ENCODE measurements at places on chromosomes 3 and 15.

- no peak for DNase-seq
Measured at GRCh38 chr15:80736560-80736959, 41.5 kb downstream of the ABHD17C start.

- no peak for DNase-seq
Measured at GRCh38 chr3:156356537-156357363, 198.2 kb downstream of the SSR3 start.

GRCh38 chr3:140942221-140943104 lies 827 bp downstream of the SLC25A36 start:
- no peak for DNase-seq

- peak; percentile 50 for DNase-seq
Measured at GRCh38 chr3:25783661-25784512, 644 bp upstream of the NGLY1 start.

- DNase-seq: no peak
Measured at GRCh38 chr15:74434263-74435136, 742 bp upstream of the SEMA7A start.

GRCh38 chr3:136950623-136951022 lies 7.2 kb upstream of the IL20RB start:
- no peak for DNase-seq

DNA sequence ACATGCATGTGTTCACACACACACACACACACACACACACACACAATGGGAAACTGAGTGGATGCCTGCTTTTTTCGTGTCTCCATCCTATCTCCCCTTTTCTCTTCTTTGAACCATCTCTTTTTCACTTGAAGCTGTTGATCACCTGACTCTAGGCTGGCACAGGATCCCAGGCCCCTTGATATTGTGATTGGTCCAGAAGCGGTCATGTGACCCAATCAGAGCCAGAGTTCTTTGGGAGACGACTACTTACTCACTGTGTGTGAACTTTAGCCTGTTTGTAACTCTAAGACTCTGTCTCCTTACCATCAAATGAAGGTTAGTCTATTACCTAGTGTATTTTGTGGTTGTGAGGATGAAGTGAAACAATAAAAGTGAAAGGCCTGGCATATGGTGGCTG lies 172.9 kb downstream of the ADAMTS9 start:
- no peak for DNase-seq

- no peak for DNase-seq
Measured at GRCh38 chr3:46097691-46098241, 70.5 kb upstream of the XCR1 start.

DNA sequence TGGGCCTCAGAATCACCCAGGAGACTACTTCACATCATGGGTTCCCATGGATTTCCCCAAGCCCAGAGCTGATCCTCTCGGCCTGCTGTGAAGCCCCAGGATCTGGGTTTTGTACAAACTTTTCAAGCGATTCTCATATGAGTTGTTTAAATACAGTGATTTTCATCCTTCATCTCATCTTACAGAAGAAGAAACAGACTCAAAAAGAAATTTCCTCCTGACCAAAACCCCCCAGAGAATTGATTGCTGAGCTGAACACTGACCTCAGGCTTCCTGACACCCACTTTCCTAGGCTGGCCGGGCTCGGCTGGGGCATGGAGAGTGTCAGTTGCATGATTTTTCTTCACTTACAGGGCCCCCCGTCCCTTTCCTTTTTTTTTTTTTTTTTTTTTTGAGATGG lies 60.3 kb downstream of the BDH1 start:
- no peak for DNase-seq

- no peak for DNase-seq
Measured at GRCh38 chr15:90095521-90095959, 6.7 kb downstream of the IDH2 start.

DNA sequence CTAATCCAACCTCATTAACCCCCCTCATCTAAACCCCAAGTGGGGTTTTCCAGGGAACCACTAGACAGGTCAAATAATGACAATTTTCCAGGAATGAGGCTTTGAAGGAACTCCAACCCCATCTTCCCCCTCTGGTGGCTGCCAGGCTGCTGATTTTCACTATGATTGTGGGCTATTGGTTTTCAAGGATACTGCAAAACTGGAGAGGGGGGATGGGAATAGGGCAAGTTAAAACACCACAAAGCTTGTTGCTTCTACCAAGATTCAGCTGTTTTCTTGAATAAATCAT lies 10.4 kb upstream of the ZNF662 start:
- no peak for DNase-seq

- DNase-seq: no peak
Measured at GRCh38 chr3:51280176-51280575, 104.9 kb upstream of the MANF start.

DNA sequence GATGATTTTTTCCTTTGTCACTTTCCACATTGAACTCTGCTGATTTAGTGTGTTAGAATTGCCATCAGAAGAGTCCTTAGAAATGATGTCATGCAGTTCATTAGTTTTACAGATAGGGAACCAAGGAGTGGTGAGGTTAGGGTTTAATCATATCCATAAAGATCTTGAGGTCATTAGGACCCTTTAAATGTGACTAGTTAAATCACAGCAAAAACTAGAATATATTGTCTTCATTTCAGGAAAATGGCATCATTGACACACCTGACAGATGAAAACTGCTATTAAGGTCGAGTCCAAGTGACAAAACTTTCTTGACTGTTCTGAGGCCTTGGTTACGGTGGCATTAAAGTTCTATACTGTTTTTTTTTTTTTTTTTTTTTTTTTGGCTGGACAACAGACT lies 50.5 kb downstream of the MBNL1 start:
- DNase-seq: no peak

GRCh38 chr3:86234506-86235254 lies 756.3 kb downstream of the VGLL3 start:
- DNase-seq: no peak

- no peak for DNase-seq
Measured at GRCh38 chr15:78049691-78050440, 27.6 kb downstream of the TBC1D2B start.

DNA sequence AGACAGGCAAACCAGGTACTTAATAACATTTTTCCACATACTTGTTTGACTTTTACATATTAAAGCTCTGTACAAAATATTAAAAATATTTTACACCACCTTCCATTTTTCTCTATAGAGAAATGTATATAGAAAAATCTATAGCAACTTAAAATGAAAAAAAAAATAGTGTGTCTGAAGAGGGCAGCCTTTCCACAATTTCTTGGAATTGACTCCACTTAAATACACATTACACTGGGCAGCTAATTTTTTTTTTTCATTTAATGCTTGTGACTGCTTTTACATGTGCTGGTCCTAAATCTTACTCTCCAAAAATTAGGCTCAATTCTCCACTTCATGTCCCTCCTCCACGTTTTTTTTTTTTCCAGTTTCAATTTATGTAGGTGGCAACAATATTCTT lies 427.0 kb upstream of the RBMS3 start:
- DNase-seq: no peak

- DNase-seq: no peak
Measured at GRCh38 chr3:105144837-105145236, 221.9 kb upstream of the ALCAM start.

GRCh38 chr3:77407441-77407840 lies 367.5 kb downstream of the ROBO2 start:
- DNase-seq: no peak

GRCh38 chr15:89358435-89358754 lies 23.8 kb upstream of the POLG start:
- no peak for DNase-seq

DNA sequence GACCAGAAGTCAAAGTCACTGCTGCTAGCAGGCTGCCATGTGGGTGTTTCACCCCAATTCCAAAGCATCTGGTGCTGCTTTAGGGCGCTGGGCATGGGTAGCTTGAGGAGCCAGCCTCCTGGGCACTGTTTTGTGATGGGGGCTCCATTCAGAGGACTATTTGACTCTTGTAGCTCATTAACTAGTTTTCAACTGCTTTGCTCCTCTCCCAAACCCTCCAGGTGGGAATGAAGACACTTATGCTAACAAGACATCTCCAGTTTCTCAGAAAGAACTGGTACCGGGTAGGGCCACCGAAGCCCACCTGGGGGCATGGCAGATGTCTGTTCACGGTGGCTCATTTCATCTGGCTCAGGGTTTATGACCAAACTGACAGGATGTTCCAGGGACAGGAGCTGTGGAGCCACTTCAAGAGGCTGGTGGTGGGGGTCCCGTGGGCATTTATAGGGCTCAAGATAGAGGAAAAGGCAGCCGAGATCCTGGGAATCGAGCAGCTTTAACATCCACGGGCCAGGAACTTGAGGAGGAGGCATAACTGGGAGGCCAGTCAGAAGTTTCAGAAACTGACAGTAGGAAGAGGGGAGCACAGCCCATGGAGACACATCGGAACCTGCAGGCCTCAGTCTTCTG lies 17.7 kb downstream of the AMOTL2 start:
- DNase-seq: no peak

DNA sequence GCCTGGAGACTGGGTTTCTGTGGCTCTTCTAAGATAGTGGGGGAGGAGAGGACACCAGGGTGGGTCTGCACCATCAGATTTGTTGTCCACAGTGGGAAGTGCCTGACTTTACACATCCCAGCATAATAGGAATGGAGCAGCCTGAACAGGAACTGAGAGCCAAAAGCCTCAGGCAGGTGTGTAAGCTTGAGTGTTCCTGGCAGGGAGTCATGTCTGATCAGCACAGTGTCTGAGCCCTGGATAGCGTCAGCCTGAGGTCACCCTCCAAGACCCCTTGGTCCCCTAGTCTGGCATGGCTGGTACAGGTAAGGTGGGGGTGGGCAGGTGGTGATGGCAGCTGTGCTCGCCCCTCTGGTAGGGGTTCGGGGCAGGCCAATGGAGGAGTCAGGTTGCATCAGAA lies 20.2 kb downstream of the INSYN1 start:
- DNase-seq: no peak

DNA sequence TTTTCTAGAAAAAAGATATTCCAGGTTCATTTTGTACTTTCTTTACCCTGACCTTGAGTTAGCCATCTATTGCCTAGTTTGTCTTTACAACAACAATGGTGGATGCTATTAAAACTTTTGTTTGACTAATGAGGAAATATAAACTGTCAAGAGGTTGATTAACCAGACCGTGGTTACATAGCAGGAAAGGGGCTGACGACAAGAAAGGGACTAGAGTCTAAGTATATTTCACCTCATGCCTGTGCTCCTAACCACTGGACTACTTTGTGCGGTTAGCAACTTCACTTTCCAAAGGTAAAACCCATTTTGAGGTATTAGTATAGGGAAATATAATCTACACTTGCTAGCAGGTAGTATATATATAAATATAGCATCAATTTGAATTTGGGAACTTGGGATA lies 327.1 kb downstream of the SATB1 start:
- DNase-seq: no peak

DNA sequence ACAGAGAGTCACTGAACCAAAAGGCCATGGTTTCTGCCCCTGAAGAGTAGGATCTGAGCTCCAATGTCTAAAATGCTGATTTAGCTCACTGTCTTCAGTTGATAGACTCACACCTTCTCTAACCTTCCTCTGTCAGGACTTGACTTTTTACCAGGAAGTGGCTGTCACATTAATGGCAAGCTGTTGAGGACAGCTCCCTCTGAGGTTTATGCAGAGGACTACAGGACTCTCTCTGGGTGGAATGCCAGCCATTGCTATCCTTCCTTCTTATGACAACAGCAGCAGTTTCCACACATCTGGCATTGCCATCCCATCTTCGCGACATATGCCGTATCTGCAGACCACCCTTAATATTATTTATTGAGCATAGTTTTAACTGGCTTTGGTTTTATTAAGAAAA lies 103.8 kb upstream of the PRICKLE2 start:
- DNase-seq: no peak

GRCh38 chr15:100383302-100384107 lies 41.7 kb upstream of the ADAMTS17 start:
- DNase-seq: peak; percentile 1

GRCh38 chr3:131447349-131447748 lies 55.4 kb downstream of the MRPL3 start:
- DNase-seq: no peak

- DNase-seq: no peak
Measured at GRCh38 chr15:42360535-42361112, 1.3 kb downstream of the CAPN3 start.

DNA sequence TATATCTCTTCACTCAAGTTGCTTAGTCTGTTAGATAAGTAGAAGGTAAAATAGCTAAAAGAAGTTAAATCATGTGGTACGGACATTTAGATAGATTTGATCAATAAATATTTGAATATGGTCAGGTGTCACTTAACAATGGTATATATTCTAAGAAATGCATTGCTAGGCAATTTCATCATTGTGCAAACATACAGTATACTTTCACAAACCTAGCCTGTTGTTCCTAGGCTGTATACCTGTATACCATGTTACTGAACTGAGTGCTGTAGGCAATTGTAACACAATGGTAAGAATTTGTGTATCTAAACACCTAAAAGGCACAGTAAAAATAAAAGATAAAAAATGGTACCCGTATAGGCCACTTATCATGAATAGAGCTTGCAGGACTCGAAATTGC lies 112.8 kb upstream of the CGNL1 start:
- DNase-seq: no peak

DNA sequence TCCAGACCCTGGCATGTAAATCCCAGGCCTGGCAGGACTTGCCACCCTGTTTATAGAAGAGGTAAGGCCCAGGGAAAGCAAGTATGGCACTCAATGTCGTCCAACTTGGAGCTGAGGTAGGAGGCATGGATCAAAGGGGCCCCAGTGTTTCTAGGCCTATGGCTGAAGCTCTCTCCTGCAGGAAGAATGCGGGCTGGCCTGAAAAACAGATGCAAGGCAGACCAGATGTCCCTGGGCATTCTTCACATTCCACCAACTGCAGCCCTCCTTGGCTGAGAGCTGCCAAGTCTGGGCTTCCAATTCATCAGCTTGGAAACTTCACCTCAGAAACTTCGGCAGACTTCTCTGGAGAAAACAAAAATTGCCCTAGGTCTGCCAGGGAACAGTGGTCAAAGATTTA lies 22.2 kb downstream of the MESD start:
- DNase-seq: no peak

GRCh38 chr3:188680189-188680588 lies 491.6 kb upstream of the TPRG1 start:
- DNase-seq: no peak

- no peak for DNase-seq
Measured at GRCh38 chr3:153146191-153147053, 15.6 kb upstream of the RAP2B start.

DNA sequence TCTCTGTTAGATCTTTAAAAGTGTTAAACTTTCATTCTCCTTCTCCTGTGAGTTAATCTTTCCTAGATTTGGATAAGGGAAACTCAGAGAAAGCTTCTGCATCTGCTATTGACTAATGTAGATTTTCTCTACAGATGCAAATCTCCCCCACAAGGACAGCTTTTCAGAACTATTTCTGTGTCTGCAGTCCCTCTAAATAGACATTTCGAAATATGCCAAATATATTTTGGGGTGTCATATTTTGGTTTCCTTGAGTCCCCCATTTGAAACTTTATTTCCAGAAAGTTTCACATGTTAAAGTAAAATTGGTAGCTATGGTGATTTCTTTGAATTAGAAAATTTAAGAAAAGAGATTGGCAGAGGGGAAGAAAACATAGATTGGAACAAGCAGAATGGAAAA lies 852.3 kb upstream of the ALCAM start:
- no peak for DNase-seq

DNA sequence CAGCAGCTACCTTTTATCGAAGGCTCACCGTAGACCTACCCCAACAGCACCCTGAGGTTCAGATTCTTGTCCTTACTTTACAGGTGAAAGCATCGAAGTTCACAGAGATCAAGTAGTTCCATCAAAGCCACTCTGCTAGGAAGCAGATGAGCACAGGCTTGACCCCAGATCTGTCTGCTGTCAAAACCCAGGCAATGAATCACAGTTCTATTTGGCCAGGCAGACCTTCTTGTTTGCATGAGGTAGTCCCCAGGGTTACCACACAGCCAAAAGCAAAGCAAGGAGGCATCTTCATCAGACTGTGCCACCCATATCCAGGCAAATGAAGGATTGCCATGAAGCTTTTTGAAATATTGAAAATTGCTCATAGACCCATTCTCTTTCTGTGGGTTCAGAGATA lies 33.0 kb downstream of the HES1 start:
- no peak for DNase-seq

Data from DMS 273 treated with DMSO at 0.1 percent for 48 hours (cell line).